BE2C (cell line): ENCODE measurements at places on chromosomes 6 and 20.
A peak's percentile ranks its signal among the peaks of the same experiment; 100 is the strongest.

- DNase-seq: no peak
Measured at GRCh38 chr6:44762496-44762895, 375.0 kb downstream of the CDC5L start.

GRCh38 chr6:134373993-134374392 lies 56.1 kb upstream of the SGK1 start:
- no peak for DNase-seq

- DNase-seq: no peak
Measured at GRCh38 chr20:33703498-33704137, 16.5 kb downstream of the PXMP4 start.

DNA sequence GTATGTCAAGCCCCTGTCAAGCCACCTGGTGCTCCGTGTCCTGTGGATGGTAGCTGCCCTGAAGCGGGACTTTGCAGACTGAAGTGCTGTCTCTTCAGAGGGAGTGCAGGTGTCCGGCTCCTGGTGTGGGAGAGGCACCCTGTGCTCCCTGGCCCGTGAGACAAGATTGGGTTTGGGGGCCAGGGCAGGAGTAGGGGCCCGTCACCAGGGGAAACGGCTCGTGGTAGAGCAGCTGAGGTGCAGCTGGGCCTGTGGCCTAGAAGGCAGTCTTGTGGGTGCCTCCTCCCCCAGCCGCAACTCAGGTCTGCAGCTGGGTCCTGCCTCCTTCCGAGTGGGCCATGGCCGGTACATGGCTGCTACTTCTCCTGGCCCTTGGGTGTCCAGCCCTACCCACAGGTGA lies at the start of gene PTCRA:
Gene PTCRA, plus strand, starts transcription at position 322 of the 400 bp plus-strand sequence. Its CDS starts 17 bp downstream, at position 339.
- no peak for DNase-seq

DNA sequence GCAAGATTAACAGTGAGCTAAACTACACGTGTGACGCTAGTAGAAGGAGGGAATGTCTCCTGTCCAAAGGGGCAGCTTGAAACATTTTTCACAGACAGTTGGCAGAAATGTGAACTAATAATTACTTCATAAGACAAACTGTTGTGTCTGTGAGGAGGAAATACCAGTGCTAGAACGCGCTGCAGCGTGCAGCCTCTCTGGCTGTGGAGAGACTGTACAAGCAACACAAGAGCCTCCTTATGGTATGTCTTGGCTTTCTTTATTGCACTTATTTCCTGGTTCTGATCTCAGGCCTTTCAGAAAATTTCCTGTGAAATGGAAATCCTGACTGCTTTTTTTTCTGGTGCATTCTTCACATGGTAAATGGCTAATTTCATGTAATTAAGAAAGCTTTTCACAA lies 25.3 kb upstream of the TIAM2 start:
- no peak for DNase-seq

DNA sequence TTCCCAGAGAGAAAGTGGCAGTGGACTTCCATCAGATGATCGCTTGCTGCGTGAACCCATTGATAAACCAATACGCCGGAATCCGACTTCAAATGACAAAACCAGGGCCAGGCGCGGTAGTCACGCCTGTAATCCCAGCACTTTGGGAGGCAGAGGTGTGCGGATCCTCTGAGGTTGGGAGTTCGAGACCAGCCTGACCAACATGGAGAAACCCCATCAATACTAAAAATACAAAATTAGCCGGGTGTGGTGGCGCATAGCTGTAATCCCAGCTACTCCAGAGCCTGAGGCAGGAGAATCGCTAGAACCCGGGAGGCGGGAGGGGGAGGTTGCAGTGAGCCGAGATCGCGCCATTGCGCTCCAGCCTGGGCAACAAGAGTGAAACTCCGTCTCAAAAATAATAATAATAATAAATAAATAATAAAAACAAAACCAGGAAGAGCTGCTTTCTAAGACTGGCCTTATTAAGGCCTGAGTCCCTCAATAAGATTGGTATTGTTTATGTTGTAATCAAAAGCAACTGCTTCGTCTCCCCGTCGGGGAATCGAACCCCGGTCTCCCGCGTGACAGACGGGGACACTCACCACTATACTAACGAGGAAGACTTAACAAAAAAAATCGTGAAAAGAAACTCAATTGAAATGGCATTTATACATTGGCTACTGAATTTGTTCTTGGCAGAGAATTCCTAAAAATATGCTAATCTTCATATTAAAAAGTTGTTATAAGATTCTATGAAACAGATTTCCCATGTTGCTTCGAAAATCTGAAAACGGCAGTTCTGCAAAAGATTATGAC lies 110.2 kb upstream of the ZNF184 start:
- DNase-seq: peak; percentile 77

DNA sequence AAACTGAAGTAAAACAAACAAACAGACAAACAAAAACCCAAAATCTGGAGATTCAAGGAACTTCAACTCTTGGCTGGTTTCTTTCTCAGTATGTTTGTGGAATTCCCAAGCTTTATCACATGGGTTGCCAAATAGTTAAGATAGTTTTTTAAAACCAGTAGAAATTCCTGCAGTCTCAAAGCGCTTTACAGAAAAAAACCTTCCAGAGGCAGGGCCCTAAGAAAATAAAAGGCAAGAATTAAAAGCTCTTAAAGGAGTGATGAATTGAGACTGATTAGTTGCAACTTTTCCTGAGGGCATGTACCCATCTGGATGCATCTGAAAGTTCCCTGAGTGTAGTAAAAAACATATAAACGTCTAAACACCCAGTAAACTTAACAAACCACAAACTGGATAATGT lies 25.9 kb upstream of the PTCHD4 start:
- no peak for DNase-seq

GRCh38 chr6:114651611-114652010 lies 308.8 kb upstream of the HS3ST5 start:
- no peak for DNase-seq

DNA sequence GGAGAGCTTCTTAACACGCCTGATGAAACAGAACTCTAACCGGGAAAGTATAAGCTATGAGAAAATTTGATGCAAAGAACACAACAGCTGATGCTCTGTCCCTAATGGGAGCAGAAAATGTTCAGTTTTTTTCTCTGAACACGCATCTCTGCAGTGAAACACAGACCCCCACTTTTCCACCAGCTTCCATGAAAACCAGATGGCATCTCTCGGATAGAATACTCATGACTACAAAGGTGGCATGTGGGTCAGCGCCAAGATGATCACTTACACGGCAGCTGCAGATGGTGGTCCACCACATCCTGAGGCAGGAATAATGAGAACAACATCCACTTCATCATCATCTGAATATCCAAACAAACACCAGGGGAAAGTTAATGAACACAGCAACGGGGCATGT lies 85.2 kb upstream of the CNR1 start:
- no peak for DNase-seq

DNA sequence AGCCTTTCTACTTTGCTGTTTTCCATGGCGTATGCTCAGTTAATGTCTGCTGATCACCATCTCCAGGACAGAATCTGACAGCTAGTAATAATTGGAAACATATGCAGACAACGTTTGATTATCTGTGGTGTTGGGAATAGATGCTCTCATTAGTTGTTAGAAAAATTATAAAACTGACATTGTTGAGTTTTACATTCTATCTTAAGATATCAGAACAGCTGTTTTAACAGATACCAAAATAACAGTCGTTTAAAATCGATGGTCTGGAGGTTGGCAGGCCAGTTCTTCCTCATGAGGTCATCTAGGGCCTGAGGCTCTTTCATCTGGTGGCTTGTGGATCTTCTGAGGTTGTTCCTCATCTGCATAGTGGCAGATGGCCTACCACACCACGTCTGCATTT lies 137.6 kb downstream of the AIG1 start:
- DNase-seq: no peak

DNA sequence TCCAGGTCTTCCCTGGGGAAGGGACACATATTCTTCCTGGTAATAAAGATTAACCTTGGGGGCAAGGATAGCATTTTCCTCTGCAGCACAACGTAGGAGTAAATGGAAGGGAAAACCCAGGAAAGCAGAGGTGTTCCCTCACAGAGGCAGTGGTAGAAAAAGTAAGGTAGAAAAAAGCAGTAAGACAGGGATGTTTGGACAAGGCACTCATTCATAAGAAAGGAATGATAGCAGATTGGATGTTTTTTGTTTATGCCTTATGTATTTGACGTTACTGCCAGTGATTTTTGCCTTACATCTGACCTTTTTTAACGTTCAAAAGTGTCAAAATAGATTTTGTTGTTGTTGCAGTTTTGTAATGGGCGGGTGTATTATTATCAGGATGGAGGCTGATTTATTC lies 395.0 kb downstream of the CDKAL1 start:
- no peak for DNase-seq

DNA sequence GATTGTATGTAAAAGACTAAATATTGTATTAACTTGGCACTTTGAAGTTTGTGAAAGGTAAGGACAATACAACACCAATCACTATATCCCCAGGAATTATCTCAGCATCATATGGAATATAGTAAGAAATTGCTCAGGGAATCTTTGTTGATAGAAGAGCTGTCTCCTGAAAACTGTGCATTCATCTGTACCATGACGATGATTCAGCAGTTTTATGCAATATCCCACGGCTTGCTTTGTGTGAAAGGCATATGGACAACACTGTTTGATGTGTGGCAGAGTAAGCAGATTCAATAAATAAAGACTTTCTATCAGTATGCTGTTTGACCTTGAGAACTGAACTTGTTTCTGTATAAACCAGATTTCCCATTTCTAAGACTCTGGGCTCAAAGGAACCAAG lies 147.5 kb upstream of the PLN start:
- DNase-seq: no peak

- DNase-seq: no peak
Measured at GRCh38 chr20:59253779-59254319, 46.6 kb upstream of the EDN3 start.

- DNase-seq: no peak
Measured at GRCh38 chr20:25054995-25055629, 2.8 kb downstream of the ACSS1 start.

GRCh38 chr6:46411456-46412197 lies 79.6 kb downstream of the RCAN2 start:
- DNase-seq: no peak

DNA sequence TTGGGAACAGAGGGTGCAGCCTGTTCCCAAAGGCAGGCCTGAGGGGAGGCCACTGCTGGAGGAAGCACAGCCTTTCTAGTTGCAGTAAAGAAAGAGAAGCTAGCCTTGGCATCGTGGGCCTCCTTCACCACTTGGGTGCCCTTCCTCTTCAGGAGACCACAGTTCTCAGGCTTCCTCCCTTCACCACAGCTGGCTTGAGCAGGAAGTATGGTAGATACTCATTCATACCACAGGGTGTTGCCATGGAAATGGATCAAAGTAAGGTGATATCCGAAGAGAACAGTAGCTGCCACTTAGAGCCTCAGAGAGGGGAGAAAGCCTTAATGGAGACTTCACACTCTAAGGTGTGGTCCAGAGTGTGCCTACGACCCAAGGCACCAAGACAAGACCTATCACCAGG lies 120.4 kb upstream of the RIPOR2 start:
- DNase-seq: no peak

GRCh38 chr6:166032366-166033200 lies 135.1 kb downstream of the TBXT start:
- peak; percentile 80 for DNase-seq

GRCh38 chr6:34697904-34698559 lies 1.5 kb upstream of the ILRUN start:
- no peak for DNase-seq

GRCh38 chr20:63682384-63683139 lies 13.9 kb upstream of the TNFRSF6B start:
- DNase-seq: no peak

- DNase-seq: no peak
Measured at GRCh38 chr6:157982563-157983405, 1.1 kb downstream of the SYNJ2 start.

DNA sequence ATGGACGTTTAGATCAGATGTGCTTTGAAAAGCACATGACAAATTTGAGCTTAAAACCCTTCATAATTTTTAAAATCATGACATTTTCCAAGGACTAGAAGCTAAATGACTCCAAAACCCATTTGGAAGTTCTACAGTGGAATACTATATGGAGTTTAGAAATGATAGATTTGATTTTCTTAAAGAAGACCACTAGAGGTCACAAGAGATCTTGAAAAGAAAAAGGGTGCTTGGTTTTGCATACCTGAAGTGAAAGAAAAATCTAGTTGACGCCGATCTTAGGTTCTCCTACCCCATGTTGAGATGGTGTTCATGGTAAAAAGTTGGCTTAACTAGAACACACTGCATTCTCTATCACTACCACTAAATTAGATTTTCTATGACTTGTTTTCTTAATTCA lies 31.5 kb downstream of the CFAP61 start:
- no peak for DNase-seq

GRCh38 chr20:1423625-1424106 lies 30.8 kb upstream of the FKBP1A start:
- DNase-seq: peak; percentile 42

GRCh38 chr6:154249499-154250298 lies 106.9 kb downstream of the IPCEF1 start:
- no peak for DNase-seq

GRCh38 chr6:158057213-158057987 lies 75.7 kb downstream of the SYNJ2 start:
- DNase-seq: no peak

GRCh38 chr20:50303573-50304500 lies 113.2 kb downstream of the CEBPB start:
- DNase-seq: peak; percentile 97

GRCh38 chr6:36743538-36744303 lies 46.1 kb downstream of the RAB44 start:
- no peak for DNase-seq

DNA sequence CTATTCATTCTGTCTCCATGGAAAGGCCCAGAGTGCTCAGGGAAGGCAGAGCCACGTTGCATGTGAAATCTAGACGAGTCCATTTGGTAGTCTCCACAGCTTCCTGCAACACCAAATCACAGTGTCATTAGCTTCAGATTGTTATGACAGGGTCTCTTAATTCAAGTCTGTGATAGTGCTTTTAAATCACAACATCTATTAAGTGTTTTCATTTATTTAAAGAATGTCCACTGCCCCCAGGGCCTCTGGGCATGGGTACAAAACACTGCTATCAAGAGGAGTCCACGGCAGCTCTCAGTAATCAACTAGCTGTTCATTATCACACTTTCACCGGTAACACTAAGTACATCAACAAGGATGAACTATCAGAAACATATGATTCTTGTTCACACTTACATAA lies 455.9 kb upstream of the JARID2 start:
- DNase-seq: no peak

DNA sequence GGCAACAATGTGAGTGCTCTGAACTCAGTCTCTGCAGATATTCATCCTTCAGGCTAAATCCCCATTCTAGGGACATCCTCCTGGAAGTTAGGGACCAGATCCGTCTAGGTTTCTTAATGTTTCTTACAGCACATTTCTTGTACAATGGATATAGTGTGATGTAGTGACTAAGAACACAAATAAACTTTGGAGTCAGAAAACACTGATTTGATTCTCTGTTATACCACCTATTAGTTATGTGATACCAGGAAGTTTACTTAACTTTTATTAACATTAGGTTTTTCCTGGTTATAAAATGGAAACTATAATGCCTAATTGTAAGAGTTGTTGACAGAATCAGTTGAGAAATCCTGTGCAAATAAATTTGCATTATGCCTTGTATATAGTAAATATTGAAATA lies 57.6 kb upstream of the KCNQ5 start:
- no peak for DNase-seq

GRCh38 chr6:33490198-33490597 lies 35.8 kb downstream of the ZBTB9 start:
- no peak for DNase-seq
